Stimulated activated CD4-positive, alpha-beta T cell treated with anti-CD3 and anti-CD28 coated beads, TNF-alpha, amount 100 ng/mL, for 48 hours (primary cell): ENCODE measurements at places on chromosomes 11 and 22.

DNA sequence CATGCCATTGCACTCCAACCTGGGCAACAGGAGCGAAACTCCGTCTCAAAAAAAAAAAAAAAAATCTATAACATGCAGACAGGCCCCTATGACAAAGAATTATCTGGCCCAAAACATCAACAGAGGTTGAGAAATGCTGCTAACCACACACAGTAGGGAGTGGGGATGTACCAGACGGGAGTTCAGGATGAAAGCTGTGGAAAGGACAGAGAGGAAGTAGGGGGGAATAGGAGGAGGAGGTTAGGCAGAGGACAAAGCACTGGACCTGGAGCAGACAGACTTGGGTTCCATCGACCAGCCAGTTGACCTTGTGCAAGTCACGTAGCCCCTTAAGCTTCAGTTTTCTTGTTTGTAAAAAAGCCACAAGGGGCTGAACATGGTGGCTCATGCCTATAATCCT lies 12.5 kb downstream of the LRP4 start:
- no peak for DNase-seq

DNA sequence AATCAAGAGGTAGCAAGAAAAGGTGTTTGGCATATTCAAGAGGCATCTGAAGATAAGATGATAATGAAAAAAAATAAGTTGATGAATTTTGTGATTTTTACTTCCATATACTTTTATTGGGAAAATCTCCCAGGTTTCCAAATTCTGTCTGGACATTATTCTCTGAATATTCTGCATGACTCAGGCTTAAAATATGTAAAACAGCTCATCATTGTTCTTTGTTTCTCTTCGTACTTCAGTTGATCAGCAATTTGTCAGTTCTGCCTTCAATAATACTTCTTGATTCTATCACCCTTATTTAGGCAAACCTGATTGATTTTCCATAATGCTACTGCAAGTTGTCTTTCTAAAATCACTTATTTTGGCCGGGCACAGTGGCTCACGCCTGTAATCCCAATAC lies 30.2 kb downstream of the GTF2H1 start:
- no peak for DNase-seq

- no peak for DNase-seq
These were observed 55.7 kb upstream of the SORL1-AS1 start for GRCh38 chr11:121508449-121508848.

- DNase-seq = no peak
These were observed 171.1 kb downstream of the CRYBB2 start for GRCh38 chr22:25390297-25391240.

DNA sequence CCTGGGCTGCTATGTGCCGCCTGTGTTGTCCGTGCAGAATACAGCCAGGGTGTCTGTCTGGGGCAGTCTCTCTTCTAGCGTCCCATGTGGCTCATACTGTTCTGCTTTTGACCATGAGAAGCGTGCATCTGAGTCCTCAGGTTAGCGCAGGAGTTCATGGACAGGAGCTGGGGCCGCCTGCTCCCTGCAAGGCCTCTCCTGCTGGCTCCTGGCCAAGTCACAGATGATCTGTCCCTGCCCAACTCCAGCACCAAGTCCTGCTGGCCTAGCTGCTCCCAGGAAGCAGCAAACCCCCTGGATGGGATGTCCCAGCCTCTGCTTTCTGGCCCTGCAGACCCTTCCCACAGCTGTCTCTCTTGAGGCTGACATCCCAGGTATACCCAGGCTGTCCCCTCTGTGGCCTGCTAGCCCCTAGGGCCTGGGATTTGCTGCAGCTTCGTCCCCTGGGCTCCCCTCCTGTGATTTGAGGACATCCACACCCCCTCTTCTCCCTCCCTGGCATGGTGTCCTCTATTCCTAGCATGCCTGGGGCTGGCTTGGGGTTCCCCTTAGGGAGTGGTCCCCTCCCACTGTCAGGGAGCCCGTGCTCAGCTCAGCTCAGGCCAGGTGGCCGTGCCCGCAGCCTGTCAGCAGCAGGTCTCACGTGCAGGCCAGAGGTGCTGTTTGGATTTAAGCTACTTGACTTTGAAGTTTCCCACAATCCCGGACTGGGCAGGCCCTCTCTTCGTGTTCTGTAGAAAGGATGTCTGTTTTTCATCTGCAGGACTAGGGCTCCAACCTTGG lies 17.8 kb downstream of the PRR5 start:
- DNase-seq = no peak

DNA sequence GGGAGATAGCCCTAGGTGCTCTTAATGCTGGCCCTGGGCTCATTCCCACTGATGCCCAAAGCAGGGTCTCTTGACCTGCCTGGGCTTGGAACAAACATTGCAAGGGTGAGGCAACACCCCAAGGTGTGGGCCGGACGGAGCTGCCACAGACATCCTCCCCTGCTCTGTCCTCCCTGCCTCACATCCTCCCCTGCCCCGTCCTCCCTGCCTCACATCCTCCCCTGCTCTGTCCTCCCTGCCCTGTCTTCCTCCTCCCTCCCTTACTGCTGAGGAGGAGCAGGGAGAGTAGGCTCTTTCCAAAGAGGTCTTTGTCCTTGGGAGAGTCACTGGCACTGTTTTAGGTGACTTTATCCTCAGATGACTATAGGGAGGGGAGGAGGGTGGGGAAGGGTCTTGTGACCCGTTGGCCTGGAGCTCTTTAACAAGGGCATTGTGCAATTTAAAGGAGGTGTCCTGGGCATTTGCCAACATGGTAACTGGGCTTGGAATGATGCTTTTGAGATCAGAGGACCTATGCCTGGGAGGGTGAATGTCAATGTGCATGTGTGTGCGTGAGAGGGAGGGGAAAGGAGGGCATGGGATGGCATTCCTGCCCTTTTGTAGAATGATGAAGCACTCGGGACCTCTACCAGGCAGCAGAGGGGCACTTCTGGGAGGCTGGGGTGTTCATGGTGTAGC lies 700 bp downstream of the FAM180B start:
- DNase-seq = no peak

DNA sequence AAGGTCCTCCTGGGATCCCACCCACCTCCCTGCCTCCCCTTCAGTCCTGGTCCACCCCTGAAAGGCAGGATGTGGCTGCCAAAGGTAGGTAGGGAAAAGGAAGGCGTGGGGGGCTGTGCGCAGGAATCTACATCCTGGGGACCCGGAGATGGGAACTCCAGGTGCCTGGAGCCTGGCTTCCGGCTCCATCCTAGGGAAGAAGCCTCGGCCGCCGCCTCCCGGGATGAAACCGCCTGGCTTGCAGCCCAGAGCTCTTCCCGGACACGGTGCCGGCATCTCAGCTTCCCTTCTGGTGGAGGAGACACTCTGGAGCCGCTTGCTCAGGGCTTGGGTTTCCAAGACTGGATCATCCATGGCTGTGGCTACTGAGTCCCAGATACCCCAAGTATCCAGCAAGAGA lies 33.3 kb upstream of the PDGFB start:
- DNase-seq = no peak

DNA sequence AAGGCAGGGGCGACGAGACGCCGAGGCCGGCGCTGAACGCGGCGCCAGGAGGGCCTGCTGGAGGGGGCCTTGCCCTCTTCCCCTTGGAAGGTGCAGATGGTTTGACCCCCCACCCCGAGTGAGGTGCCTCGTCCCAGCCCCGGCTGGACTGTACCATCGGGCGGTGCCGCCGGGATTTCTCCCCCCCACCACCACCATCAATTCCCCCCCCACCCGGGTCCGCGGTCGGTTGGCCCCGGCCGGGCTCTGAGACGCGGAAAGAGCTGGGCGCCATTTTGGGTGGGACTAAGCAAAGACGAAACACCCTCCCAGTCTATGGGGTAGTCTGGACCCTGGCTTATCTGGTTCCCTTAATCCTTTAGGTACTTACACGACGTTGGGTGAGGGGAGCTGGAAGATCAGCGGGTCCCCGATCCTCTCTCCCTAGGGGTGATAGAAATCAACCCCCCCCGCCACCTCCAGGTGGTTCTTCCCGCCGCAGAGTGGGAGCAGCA lies at the start of gene PRDM10:
TSS of gene PRDM10 (minus strand) at position 484 of the 494 bp plus-strand sequence. CDS start 41,871 bp downstream, outside the sequence.
- peak; percentile 87 for DNase-seq

DNA sequence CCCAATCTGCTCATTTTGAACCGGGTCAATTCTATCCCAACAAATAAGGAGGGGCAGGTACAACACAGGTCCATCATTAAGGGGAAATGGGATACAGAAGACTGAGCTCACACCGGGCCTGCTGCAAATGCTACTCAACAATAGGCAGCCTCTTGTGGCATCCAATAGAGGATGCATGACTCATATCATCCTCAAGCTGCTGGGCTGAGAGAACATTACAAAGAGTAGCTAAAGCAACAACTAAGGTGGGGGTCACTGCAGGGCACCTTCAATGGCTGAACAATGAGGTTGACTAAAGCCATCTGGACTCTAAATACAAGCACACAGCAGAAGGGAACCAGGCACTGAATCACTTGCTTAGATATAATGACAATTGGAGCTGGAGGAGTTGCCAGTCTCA lies 130.1 kb upstream of the SYN3 start:
- no peak for DNase-seq

DNA sequence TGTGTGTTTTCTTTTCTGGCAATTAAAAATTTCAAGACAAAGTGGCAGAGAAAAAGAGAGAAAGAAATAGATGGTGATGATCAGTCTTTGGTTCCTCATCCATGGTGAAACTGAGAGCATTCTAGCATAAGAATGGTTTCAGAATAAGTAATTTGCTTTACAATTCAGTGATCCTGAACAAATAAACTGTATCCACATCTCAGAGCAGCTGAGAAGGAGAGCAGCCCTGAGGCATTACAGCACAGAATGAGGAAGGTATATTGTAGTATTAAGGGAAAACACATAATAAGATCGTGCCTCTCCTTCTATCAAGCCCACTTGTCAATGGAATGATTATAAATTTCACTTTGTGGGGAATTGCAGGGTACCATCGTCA lies 17.4 kb downstream of the LUZP2 start:
- no peak for DNase-seq

- DNase-seq = no peak
These were observed 61.9 kb downstream of the NRXN2 start for GRCh38 chr11:64661146-64661545.

DNA sequence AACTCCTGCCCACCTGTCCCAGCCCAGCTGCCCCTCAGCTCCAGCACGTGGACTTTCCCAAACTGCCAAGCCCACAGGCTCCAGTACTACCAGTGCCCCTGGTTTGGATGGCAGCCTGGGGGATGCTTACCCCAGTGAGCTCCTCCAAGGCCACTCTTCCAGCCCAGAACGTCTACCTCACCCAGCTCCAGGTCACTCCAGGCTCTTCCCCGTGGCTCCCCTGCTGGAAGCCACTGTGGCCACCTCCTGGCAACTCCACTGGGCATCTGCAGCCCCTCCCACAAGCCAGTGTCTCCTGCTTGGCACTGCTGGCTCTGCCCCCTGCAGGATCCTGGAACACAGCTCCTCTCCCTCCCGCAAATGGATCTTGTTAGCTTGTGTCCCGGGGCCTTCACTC lies 29.3 kb downstream of the LMO1 start:
- DNase-seq = no peak

DNA sequence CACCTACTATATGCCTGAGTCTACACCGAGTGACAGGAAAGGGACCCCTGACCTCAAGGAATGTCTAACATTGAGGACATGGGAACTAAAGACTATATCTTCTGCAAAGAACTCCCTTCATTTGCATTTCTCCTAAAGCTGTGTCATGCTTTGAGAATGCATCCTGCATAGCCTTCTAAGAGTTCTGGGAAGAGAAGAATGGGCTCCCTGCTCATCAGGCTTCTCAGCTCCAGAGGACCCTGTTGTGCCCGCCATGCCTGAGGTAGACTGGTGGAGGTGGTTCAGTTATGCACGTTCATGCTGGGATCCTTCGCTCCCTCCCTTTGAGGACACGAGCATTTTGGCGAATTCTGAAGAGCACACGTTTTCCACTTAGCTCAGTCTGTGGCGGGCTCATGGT lies 63.3 kb downstream of the GRIK4 start:
- no peak for DNase-seq

GRCh38 chr11:57699813-57700212 lies 12.2 kb downstream of the MED19 start:
- no peak for DNase-seq

DNA sequence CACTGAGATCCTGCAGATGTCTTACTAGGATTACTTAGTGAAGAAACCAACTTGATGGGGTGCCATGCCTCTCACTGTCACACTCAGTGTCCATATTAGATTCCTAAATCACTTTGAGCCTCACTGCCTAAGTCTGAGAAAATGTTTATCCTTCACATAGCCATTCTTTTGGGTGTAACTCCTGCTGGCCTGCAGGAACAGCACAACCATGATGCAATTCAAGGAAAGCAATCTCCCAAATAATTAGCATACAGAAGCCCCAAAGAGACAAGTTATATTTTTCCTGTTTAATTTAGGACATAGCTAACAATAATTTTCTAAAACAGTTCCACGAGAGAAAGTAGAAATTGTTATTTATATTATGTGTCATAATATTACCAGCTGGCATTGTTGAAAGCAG lies 655.5 kb downstream of the KCNA4 start:
- no peak for DNase-seq

DNA sequence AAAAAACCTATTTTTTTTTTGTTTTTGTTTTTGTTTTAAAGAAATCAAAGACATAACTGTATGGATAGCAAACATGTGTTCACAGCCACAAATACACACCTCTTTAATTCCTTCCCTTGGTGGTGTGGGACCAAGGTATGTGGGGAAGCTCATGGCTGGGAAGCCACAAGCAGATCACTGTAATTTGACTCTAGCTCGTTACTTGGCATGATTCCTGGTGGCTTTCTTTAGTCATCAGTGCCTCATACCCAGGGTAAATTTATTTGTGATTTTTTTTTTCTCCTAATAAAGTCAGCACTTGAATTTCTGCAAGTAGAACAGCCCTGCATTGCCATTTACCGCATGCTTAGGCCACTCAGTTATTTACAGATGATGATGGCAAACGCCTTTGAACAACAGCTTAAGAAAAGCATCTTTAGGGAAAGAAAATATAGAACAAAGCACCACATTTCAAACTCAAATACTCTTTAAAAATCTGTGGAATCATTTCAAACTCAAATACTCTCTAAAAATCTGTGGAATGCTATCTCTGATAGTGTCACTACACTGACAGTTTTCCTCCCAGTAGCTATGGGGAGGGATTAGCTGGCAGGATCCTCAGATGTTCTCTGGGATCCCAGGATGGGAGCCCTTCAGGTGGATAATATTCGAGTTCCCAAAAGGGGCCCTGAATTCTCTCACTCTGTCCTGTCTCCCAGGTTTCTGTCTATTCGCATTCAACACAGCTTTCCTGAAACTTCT lies 687.2 kb downstream of the OPCML start:
- DNase-seq = no peak

- DNase-seq = no peak
These were observed 462.4 kb downstream of the BRD1 start for GRCh38 chr22:49365191-49365837.

GRCh38 chr11:95067039-95067840 lies 521 bp downstream of the SRSF8 start:
- DNase-seq = peak; percentile 66

GRCh38 chr11:87324817-87325489 lies 287.2 kb downstream of the TMEM135 start:
- DNase-seq = no peak

- DNase-seq = no peak
These were observed 14.4 kb downstream of the USH1C start for GRCh38 chr11:17529844-17530185.

DNA sequence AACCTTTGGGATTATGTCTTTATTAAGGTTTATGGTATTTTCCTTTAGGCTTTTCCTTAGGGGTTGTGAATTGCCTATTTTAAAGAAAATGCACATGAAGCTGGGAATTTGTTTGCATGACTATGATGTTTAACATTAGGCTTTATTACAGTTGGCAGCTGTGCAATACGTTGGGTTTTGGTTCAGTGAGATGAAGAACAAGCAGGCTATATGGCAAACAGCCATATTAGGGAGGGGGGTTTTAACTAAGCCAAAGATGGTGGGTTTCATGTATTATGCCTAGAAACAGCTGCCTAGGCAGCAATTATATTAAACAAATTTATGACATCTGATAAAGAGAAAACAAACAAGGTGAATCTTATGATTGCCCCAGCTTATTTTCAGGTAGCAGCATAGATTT lies 880.8 kb downstream of the FAM181B start:
- DNase-seq = no peak
